NCI-H2107 (cell line): ENCODE measurements at places on chromosomes 5 and 9.

GRCh38 chr5:139076111-139076510 is 122.1 kb downstream of the SIL1 start:
- no peak for DNase-seq

DNA sequence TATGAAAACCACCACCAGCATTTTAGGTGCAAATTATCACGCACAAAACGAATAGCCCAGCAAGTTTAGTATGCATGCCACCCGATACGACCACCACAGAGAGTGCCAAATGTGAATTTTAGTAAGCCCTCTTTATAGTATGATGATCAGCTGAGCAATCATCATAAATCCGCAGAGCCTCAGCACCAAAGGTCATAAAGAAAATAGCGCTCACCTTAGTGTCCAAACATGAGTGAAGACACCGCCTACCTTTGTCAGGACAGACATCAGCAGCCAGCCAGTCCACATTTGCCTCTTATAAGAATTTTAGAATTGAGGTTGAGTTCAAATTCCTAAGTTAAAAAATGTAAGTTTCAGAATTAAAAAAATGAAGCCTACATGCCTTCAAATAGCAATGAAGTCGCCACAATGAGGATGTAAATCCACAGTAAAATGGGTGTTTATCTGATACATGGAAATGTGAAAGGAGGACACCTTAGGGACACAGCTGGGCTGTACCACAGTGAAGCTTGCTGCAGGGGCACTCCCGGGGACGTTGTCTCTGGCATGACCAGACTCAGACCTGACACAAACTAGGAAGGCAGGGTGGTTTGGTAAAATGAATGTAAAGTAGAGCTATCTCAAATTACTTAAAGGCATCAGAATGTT is 149.0 kb downstream of the AUH start:
- DNase-seq = no peak

GRCh38 chr5:102421647-102422046 is 77.2 kb downstream of the SLCO6A1 start:
- no peak for DNase-seq

DNA sequence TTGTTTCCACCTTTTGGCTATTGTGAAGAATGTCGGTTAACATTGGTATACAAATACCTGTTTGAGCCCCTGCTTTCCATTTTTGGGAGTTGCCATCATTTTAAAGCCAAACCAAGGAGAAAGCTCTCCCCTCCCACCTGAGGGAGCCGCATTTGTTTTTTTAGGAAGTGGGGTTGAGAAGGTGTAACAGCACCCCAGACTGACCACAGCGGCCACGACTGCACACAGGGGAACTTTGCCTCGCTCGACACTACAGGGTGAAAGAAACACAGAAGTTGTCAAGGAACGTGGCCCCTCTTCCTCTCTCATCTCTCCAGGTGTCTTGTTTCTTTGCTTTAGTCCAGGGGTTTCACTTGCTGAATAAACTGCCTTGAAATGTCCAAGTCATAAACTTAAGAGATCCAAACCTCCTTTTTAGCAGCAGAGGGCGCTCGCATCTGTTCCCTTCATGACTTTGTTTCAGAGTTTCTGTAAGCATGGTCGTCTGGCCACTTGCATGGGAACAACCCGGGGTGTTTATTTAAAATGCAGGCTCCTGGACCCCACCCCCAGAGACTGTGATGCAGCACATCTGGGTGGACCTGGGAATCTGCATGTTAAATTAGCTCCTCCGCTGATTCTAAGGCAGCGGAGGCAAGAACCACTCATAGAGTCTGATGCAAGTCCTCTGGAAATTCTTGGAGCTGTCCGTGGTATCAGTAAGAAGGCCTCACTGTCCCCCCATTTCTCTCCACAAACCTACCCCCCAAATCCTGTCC is 2.1 kb upstream of the TTLL11 start:
- peak; percentile 10 for DNase-seq

DNA sequence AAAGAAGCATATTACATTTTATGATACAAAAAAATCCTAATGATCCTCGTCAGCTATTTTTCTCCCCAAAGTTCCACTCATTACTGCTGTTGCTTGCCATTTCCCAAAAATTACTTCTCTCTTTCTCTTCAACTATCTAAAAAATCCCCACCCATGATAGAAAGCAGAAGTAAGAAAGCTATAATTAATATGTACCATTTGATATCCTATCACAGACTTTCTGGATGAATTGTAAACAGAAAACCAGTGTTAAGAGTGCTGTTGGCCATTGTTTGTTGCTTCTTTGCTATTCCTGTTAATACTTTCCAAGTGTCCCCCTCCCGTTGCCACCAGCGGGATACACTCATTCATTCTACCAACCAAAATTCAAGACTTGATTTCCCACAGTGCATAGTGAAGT is 136.3 kb upstream of the SMARCA2 start:
- DNase-seq = no peak

- no peak for DNase-seq
Observed at GRCh38 chr9:120659209-120659608, 55.1 kb downstream of the MEGF9 start.

DNA sequence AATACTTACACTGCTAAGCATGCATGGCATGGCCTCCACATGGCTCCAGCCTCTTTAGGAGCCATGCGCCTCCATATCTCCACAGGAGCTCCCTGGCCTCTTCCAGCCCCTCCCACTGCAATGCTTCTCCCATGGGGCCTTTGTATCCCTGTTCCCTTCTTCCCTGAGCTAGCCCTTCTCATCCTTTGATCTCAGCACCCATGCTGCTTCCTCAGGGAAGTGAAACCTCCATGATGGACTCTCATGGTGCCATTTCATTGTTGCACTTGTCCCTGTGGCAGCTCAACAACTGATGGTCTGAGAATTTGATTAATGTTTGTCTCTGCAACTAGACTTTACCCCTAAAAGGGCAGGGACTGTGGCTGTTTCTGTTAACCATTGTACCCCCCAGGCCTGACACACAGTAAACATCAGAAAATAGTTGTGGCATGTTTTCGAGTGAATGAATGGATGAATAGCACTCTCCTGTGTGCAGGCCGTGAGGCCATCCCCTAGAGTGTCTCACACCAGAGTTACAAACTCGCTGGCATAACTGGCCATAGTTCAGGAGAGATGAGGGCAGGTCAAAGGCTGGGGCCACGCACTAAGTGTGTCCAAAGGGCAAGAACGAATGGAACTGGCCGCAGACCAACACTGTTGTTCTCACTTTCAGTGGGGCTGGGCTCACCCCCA is 6.6 kb downstream of the IDNK start:
- no peak for DNase-seq

DNA sequence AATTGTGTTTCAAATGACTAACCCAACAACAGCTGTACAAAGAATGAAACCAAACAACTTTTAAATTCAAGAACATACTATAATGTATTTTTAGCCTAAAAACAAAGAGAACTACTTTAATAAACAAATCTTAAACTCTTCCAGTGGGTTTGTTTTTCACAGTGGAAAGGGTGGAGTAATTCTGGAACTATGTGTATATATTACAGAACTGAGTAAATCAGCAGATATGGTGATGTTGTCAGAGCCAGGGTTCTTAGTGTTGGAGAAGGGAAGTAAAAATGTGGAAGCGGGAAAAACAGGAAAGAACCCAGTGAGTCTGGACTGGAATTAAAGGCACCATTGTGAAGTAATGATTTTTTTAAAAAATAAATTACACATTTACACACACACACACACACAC is 144.9 kb downstream of the CDK5RAP2 start:
- no peak for DNase-seq

- DNase-seq = no peak
Observed at GRCh38 chr5:1874348-1874747, 8.4 kb downstream of the IRX4 start.

DNA sequence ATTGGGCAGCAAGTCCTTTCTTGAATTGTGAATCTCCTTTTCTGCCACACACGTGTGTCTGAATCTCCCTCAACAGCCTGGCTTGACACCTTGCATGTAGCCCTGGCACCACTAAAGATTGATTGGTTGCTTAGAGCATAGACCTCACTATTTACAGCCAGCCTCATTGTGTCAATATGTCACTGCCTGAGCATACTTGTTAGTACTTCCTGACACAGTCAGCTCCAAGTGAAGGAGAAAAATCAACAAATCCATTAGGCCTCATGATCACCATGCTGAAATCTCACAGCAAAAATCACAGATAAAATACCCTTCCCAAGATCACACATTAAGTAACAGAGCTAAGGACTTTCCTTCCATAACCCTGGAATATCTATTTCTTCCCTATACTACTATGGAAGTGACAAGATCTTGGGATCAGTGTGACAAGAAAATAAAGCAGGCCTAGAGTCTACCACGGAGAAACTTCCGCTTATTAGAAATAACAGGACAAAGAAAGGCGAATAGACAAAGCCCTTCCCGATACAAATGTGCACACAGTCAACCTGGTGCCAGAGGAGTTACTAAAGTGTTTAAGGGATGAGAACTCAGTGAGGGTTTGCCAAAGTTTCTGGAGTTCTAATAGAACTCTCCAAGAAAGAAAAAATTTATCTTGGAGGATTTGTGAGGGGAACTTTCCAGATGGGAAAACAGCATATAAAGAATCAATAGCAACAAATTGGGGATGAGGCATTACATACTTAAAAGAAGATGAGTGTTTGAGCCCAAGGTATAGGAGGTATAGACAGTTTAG is 5.6 kb upstream of the ARL15 start:
- no peak for DNase-seq

DNA sequence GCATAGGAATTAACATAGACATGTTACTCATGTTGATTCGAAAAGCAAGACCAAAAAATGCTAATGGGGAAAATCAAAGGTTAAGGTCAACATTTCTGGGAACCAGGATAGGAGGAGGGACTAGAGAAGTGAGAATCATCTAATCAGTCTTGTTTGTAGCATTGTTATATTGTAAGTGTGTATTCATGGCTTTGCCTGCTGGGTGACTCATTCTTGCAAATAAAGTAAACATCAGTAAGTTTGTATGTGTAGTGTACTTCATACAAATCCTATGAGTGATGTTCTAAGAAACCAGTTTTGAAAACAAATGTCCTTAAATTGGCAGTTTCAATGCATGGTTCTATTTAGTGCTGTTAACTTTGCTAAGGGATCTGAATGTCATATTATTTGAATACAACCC is 79.0 kb upstream of the TMEM252 start:
- no peak for DNase-seq
